ENCODE measurements at places on chromosomes 1 and 21. TPM values are rescaled to one million over a fixed set of nuclear protein-coding genes. Genes with fewer than 3 reads are reported as not detected.

Gene CENPL
- total RNA-seq: 30.4 TPM

Gene GUCA2A
- not detected for total RNA-seq

DNA sequence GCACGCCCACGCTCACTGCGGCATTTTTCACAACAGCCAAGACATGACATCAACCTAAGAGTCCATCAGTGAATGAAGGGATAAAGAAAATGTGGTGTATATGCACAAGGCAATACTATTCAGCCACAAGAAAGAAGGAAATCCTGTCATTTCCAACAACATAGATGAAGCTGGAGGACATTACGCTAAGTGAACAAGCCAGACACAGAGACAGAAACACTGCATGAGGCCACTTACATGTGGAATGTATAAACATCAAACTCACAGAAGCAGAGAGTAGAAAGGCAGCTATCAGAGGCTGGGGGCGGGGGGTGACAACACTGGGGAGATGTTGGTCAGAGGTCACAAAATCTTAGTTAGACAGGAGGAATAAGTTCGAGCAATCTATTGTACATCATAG lies 20.9 kb downstream of the TMPRSS2 start:
- no peak for DNase-seq

DNA sequence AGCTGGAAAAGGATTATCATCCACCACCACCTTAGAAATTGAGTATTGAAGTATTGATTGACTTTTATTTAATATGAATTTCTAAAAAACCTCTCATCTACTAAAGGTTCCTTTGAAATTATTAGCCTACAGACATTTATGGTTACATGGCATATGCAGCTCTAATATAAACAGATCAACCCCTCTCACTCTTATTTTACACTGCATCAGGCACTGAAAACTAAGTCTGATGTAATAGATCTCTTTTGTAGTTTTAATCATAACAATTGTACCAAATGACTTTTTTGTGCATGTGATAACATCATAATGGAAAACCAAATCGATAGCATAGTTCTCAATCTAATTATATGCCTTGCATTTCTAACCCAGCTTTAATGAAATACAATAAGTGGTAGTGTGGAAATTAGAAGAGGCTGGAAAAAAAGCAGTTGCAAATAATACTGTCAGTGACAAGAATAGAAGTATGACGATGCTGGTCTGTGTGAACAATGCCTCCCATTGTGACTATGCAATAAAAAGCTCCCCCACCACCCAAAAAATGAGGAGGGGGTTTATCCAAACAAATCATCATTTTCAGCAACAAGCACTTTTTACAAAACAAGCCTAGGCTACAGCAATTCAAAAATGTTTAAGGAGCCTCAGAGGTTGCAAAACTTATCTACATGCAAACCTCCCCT lies 426.5 kb upstream of the NFIA start:
- no peak for DNase-seq
